HAP-1 (cell line): ENCODE measurements at places on chromosomes 2 and 18.

DNA sequence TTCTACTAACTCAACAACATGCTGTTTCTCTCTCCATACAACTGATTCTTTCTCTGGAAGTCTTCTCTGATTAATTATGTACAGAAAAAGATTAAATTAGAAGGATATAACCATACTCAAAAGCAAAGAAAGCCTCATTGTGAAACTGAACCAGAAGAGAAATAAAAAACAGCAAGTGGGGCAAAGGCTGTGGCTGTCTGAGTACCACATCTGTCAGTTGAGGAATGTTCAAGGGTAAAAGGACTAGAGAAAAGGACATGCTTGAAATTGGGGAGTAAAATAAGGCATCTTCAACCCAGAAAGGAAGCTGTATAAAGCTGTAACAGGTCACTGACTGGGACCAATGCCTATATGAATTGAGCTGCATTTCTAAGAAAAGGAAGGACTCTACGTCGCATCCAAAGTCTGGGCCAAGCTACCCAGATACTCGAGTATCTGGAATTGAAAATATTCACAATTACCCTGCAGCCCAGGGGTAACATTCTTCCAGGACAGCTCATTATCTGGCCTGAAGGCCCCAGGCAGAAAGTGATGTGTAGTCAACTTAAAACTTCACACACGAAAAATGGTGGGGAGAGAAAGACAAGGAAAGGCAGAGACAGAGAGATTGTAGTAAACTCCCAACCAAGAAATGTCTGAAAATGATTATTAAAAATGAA lies 356.0 kb upstream of the GALNT5 start:
- no peak for DNase-seq

GRCh38 chr2:50987616-50988313 lies 44.2 kb downstream of the NRXN1 start:
- DNase-seq: no peak

GRCh38 chr18:6509832-6510231 lies 95.1 kb upstream of the L3MBTL4 start:
- no peak for DNase-seq

- DNase-seq: no peak
Measured at GRCh38 chr2:108591163-108591562, 56.9 kb downstream of the LIMS1 start.

DNA sequence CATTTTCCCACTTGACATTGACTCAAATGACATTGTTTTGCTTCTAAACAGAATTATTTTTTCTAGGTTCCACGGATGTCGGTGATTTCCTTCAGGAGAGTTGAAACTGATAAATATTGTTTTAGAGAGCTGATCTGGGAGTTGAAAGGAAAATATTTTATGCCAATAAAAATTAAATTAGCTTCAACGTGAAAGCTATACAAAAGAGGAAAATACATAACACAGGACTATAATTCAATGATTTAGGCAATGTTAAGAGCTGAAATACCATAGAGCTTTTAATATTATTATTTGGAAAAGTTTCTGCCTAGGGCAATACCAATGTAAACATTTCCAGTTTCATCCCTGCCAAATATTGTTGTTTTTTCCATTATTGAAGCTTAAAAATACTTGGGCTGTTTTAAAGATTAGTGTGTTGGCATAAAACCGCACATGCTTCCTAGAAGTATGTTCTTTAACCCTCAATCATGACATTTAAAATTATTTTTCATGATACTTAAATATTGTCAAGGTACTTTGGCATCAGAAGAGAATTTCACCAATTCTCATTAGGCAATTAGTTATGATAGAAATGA lies 18.6 kb upstream of the PDE1A start:
- no peak for DNase-seq

- peak; percentile 98 for DNase-seq
Measured at GRCh38 chr2:172896661-172897081, 161.0 kb downstream of the RAPGEF4 start.

- DNase-seq: no peak
Measured at GRCh38 chr18:41798879-41799278, 156.2 kb upstream of the PIK3C3 start.

DNA sequence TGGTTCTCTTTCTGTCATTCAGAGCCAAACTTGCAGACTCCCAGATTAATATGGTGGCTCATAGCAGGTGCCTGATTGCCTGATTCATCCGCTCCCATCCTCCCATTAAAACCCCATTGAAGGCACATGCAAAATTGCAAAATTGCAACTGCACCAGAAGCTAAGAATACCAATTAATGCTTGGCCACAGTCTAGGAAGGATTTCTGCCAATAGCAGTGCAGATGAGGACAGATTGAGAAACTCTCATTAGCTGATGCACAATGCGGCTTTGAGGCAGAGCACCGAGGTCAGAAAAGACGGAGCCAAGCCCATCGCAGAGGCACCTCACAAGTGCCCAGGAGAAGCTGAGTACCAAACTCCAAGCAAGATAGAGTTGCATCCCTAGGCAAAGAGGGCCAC lies 172.8 kb downstream of the ARL4C start:
- no peak for DNase-seq

DNA sequence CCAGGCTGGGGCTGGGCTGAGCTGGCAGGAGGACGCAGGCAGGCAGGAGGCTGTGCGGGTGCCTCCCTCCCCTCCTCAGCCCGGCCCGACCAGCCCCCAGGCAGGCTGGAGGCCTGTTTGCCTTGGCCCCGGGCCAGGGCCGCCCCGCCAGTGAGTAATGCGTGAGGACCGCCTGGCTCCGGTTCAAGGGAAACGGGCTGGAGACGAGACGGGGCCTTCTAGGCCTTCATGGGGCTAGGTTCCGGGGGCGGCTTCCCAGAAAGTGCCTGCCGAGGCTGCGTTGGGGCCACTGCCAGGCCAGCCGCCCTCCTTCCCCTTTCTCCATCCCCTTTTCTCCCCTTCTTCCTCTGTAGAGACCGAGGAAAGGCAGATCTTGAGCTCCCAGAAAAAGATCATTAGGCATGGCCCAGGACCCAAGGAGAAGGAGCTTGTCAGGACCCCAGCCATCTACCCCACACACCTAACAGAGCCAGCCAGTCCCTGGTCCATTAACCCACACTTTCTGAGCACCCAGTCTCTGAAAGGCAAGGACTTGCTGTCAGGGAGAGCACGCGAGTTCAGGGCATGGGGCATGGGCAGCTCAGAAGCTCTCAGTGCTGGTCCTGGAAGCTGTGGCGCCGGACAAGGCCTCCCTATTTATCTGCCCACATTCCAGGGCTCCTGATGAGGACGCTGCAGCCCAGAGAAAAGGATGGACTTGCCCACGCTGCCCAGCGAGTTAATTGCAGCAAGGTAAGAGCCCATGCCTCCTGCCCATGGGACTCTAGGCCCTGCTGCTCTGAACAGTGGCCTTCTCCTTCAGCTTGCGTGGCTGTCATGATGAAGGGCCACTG lies 48.5 kb downstream of the SMAD7 start:
- no peak for DNase-seq
